ENCODE measurements at places on chromosomes 1 and 21. TPM values are rescaled to one million over a fixed set of nuclear protein-coding genes. Genes with fewer than 3 reads are reported as not detected.

The RGSL1 gene
- 0.28 TPM for polyA plus RNA-seq

The CYP4A11 gene
- not detected for polyA plus RNA-seq

The HCN3 gene
- polyA plus RNA-seq = 1.7 TPM

The FMO5 gene
- 0.58 TPM for polyA plus RNA-seq

The PTPRC gene
- 117 TPM for polyA plus RNA-seq

The ARHGEF2 gene
- 57.1 TPM for polyA plus RNA-seq

The SERINC2 gene
- 0.56 TPM for polyA plus RNA-seq

The DISC1 gene
- polyA plus RNA-seq = 0.19 TPM

The WRAP73 gene
- polyA plus RNA-seq = 52.1 TPM

The TDRD5 gene
- not detected for polyA plus RNA-seq

The ATP1A4 gene
- polyA plus RNA-seq = 0.63 TPM

The HCRTR1 gene
- not detected for polyA plus RNA-seq

The HFM1 gene
- not detected for polyA plus RNA-seq

The CYP4B1 gene
- polyA plus RNA-seq = not detected

The SIPA1L2 gene
- polyA plus RNA-seq = not detected

The OR2AK2 gene
- not detected for polyA plus RNA-seq

The TMOD4 gene
- 0.30 TPM for polyA plus RNA-seq

The PLA2G2F gene
- polyA plus RNA-seq = not detected

The GJC2 gene
- polyA plus RNA-seq = not detected

The C4BPB gene
- polyA plus RNA-seq = 0.48 TPM

DNA sequence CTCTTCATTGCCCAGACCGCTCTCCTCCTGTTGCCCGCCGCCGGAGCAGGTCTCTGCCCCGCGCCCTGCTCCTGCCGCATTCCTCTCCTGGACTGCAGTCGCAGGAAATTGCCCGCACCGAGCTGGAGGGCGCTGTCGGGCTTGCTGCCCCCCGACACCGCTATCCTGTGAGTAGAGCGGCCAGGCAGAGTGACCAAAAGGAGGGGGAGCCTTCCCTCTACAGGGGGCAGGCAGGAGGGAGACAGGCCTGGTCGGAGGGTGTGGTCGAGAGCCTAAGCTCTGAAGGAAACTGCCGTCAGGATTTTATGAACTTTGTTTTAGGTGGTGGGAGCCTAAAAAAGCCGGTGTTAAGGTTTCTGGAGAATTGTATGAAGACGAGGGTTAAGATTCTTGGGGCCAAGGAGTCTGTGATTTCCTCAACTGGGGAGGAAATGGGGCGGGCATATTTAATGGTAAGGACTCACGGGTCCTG, 517 bp downstream of the LRIG2 start:
- no peak for DNase-seq

GRCh38 chr1:10943991-10944730, 68.3 kb upstream of the TARDBP start:
- DNase-seq = no peak

GRCh38 chr21:21813289-21813688, 815.1 kb downstream of the NCAM2 start:
- DNase-seq = no peak

GRCh38 chr1:94753171-94753972, 66.8 kb upstream of the SLC44A3 start:
- no peak for DNase-seq

GRCh38 chr1:156062189-156062588, 1.2 kb downstream of the RAB25 start:
- no peak for DNase-seq

- no peak for DNase-seq
Observed at GRCh38 chr1:53869454-53870117, 20.0 kb downstream of the YIPF1 start.

DNA sequence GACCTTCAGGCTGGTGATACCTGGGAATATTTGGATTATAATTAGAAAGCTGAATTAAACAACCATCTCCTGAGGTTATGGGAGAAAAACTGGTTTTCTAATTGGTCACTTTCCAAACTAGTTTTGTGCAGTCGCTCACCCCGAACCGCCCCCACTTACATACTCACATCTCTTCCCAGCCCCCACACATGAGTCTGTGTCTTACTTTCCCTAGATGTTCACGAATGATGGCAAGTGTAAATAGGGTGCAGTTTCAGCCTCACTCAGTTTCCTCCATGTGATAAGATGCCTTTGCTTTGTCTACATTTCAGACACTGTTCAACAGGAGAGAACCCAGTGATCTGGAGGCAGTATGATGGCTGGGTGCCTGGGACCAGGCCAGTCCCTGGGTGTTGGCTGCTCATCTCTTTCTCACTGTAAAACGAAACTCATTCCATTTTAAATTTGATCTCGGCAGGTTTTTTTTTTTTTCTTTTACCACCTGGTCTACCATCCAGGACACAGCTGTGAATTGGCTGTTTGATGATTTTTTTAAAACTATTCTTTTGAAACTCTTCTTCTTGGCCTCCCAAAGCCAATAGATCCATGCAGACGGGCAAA, 164.3 kb upstream of the RAB4A start:
- no peak for DNase-seq

GRCh38 chr1:224539971-224540370, 76.1 kb upstream of the CNIH3 start:
- no peak for DNase-seq

DNA sequence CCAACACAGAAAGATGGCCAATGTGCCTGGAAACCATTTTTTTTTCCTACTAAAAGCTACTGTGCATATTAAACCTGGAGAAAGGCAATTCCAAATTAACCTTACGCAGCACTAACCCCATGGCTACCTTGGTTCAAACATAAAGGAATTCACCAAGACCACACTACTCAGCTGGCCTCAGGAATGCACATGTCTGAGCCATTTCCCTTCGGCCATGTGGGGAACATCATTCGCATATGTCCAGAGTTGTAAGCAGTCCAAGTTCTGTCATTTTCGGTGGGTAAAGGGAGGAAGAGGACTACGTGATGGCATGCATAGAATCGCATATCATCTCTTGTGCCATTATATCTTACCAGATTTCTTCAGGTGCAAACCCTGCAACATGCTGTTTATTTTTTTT, 175.4 kb downstream of the NTMT2 start:
- DNase-seq = no peak

GRCh38 chr1:32001863-32002262, 11.8 kb upstream of the KHDRBS1 start:
- DNase-seq = no peak

- no peak for DNase-seq
Observed at GRCh38 chr1:56396581-56396980, 182.8 kb downstream of the PLPP3 start.

- no peak for DNase-seq
Observed at GRCh38 chr21:31182231-31183140, 144.2 kb upstream of the KRTAP19-8 start.

GRCh38 chr21:37849506-37850102, 66.7 kb downstream of the KCNJ6 start:
- no peak for DNase-seq

- DNase-seq = no peak
Observed at GRCh38 chr1:43435146-43436145, 18.3 kb downstream of the HYI start.

- DNase-seq = no peak
Observed at GRCh38 chr1:109253803-109254620, 4.7 kb downstream of the CELSR2 start.

GRCh38 chr1:225711236-225711937, 58.5 kb upstream of the ENAH start:
- DNase-seq = no peak

DNA sequence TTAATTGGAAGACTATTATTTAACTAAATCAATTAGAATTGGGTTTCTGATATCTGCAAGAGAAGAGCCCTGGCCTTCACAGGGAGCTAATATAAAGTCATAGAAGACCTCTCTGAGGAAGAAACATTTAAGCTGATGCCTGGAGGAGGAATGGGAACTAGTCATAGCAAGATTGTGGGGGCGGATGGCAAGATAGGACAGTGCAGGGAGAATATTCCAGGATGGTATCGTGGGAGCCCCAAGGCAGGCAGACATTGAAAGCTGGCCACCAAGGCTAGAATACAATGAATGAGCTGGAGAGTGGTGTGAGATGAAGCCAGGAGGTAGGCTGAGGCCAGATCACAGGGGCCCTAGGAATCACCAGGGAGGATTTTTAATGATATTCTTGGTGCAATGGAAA, 20.8 kb upstream of the MYSM1 start:
- DNase-seq = no peak

GRCh38 chr1:153141377-153141776, 9.3 kb downstream of the SPRR2G start:
- DNase-seq = no peak

GRCh38 chr1:162882248-162882674, 21.3 kb upstream of the CCDC190 start:
- DNase-seq = no peak

GRCh38 chr1:99849413-99849743, 783 bp upstream of the AGL start:
- DNase-seq = peak; percentile 7

DNA sequence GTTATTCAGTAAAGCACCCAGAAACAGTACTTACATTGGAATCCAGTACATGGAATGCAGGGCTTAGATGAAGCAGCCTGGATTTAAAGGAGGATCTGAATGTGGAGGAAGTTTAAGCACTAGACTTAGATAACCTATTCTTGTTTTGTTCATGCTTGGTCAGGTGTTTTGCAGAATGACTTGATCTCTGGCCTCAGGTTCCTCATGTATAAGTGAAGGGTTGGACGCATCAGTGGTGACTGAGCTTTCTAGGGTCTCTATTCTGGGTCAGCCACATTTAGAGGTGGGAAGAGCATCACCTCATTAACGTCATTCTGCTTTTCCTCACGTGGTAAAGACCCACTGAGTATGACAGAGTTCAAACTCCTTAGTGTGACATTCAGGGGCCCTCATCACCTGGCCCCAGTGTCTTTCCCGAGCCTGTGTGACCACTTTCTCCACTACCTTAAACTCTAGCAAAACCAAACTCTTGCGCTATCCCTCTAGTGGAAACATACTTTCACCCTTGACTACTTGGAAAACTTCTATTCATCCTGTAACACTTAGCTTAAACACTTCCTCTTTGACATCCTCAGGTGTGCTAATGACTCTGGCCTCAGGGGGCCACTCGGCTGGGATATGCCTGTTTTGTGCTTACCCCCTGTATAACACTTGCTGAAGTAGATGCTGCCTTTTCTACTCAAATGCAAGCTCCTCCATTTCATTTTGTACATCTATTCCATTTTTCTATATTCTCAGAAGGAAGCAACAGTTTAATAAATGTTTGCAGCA, 871 bp upstream of the ERICH3 start:
- no peak for DNase-seq

- DNase-seq = no peak
Observed at GRCh38 chr1:210476730-210477129, 148.0 kb downstream of the HHAT start.

DNA sequence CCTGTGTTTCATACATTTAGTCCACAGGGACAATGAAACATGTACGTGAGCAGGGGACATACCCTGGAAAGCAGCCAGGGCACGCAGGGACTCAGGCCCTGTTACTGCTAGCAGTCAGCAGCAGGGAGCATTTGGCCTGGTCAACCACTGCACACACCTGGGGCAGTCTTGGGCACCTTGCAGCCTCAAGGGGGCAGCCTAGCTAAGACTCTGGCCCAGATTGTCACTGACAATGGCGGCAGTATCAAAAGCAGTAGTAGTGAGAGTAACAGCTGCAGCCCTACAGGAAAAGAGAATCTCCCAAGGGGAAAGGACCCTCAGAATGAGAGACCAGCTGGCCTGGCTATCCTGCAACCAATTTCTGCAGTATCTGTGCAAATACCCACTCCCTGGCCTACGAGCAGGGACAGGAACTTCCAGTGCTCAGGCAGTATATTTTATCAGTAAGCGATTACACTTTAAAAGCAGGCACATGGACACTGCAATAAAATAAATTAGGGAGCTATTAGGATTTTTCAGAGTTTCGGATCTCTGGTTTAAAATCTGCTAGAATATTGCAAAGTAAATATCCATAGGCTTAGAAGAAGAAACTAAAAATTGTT, 475.6 kb downstream of the LTN1 start:
- peak; percentile 8 for DNase-seq

DNA sequence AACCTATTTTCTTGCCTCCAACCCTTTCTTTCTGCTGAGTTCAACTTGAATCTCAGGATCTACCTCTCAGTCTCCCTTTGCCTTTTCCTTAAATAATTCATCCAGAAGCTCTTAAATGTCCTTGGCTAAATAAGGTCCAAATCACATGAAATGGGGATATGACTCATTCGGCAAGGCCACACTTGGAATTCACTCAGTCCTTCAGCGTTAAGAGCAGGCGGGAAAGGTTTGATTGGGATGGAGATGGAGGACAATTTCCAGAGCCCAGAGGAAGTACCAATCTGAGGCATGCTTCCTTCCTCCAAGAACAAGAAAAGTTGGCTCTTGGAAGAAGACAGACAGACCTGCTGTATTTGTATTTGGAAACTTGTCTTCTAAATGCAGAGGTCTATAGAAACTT, 128.5 kb downstream of the PROX1 start:
- DNase-seq = no peak

GRCh38 chr21:41824466-41825207, 54.5 kb downstream of the PRDM15 start:
- no peak for DNase-seq

DNA sequence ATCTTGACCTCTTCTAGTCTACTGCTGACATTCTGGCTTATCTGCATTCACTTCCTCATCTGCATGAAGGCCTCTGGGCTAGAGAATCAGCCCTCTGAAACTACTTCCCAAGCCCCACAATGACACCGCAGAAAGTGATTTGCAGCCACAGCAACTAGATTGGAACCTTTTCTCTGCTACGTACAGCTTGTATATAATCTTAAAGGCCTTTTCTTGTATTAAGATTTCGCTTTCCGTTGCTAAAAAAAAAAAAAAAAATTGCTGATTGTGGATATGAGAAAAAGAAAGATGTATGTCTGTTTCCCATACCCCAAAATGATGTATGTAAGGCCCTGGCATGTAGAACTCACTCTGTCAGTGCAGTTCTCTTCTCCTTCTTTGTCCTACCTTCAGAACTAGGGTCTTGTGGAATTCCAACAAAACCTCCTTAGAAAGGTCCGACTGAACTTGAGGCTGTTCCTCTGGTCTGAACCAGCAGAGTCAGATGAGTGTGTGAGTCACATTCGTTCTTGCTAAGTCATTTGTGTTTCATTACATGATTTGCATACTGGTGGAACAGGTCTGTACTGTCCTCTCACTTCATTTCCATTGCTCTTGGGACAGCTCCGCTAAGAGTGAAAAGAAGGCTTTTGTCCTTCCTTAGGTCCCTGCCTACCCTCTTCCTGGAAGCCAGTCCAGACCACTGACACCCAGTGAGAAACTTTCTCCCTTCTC, 62.7 kb downstream of the PLPP3 start:
- DNase-seq = peak; percentile 43

DNA sequence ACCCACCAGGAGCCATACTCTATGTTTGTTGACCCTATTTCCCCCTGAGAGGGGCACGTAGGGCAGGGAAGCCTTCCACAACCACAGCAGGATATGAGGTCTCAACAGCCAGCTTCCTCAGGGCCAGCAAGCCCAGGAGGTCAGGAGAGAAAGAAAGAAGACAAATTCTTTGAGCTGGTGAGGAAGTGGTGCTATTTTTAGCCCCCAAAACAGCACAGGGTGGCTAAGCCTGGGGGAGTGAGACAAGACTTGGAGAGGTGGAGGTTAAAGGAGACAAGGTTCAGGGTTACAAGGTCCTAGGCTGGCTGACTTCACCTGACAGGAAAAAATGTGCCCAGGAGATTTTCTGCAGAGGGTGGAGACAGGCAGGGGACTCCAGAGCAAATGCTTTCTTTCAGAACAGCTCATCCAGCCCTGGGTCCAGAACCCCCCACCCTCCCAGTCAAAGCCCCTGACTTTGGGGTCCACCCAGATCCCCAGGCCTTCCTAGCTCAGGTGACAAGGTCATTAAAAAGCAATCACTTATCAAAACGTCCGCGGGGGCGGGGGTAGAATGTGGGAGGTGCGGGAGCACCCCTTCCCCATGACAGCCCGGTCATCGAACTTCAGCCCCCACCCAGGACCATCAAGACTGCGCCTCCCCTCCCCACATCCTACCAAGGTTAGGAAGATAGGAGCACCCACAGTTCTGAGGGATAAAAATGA, 1.3 kb downstream of the SV2A start:
- DNase-seq = no peak

Measured in GM12878 (cell line).